ENCODE measurements at places on chromosomes 13 and 19.

DNA sequence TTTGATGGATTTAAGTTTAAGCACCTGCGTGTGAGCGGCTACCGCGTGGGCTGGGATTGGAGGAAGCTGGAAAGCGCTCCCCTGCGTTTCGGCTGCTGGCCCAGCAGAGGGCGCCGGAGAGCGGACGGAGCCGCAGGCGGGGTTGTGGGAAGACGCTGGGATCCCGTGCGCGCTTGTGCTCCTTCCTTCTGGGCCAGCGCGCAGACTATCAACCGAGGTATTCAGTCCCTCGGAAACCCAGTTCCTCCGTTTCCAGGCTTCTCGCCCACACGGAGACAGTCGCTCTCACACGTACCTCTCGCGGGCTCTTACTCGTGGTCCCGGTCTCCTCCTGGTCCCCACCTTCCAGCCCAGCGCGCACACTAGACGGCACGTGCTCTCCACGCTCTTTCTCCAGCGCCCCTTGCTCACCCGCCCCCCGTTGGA lies 28.8 kb downstream of the EPN1 start:
- DNase-seq: no peak

- no peak for DNase-seq
Measured at GRCh38 chr19:51702103-51702824, 9.1 kb downstream of the SPACA6 start.

DNA sequence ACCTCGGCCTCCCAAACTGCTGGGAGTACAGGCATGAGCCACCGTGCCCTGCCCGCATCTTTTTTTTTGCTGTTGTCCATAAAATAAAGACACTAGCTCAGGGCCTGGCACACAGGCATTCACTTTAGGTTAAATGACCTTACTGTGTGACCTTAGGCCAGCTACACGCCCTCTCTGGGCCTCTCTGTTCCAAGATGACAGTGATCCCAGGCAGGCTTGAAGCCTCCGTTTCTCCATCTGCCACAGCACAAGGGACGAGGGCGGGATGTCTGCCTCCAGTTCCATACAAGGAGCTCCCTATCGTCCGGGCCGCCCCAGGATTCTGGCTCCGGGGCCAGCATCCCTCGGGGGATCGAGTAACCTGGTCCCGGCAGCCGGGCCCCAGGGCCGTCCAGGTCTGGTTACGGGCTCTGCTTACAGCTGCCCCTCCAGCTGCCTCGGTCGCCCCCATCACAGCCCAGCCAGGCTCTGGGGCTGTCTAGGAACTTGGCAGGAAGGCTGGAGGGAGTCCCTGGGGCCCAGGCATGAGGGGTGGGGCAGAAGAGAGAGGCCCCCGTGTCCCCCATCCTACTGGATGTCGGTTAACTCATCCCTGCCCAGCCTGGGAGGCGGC lies 11.9 kb upstream of the SEMA6B start:
- no peak for DNase-seq

- DNase-seq: peak; percentile 39
Measured at GRCh38 chr19:32387701-32388392, 17.7 kb upstream of the DPY19L3 start.

GRCh38 chr19:43353606-43354304 lies at the start of gene CD177:
CD177 (plus strand) TSS chr19:43353686; CDS start chr19:43353715, 29 bp downstream.
- no peak for DNase-seq

DNA sequence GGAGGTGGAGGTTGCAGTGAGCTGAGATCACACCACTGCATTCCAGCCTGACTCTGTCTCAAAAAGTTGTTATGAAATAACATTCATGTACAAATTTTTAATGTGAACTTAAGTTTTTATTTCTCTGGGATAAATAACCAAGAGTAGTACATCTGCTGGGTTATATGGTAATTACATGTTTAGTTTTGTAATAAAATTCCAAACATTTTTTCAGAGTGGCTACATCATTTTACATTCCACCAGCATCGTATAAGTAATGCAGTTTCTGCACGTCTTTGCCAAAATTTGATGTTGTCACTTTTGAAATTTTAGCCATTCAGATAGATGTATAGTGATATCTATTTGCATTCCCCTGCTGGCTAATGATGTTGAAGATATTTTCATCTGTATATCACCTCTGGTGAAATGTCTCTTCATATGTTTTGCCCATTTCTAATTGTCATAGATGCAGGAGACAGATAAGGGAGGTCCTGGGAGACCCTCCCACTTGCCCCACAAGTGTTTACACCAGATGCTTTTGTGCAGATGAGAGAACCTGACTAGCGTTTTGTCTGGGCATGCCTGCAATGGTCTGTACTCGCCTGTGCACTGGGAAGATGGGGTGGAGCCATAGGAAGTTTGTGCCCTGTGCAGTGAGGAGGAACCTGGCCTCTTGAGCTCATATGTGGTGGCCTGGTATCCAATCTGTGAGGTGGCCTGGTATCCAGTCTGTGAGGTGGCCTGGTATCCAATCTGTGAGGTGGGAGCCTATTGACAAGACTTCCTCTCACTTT lies 12.7 kb upstream of the KBTBD6 start:
- peak; percentile 42 for DNase-seq

GRCh38 chr19:50519006-50519575 lies 5.4 kb upstream of the ASPDH start:
- DNase-seq: no peak

- no peak for DNase-seq
Measured at GRCh38 chr13:75481176-75482069, 546 bp downstream of the TBC1D4 start.

DNA sequence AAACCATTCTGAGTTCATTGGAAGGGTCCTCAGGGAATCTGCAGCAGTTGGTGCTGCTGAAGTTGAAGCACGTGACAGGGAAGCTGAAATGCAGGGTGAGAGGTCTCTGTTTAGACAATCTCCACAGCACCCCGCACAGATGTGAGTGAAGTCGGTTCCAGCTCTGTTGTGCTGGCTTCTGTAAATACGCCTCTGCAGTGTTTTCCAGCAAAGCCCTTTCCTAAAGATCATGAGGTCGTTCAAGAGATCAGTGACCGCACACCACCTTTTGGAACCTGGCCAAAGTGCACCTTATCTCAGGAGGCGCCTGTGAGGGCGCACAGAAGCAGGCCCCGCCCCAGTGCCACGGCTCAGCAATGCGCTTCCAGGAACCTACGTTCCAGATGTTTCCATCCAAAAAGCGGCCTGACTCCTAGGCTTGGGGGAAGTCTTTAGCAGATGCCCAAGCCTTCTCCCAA lies 10.8 kb downstream of the CUL4A start:
- DNase-seq: no peak

DNA sequence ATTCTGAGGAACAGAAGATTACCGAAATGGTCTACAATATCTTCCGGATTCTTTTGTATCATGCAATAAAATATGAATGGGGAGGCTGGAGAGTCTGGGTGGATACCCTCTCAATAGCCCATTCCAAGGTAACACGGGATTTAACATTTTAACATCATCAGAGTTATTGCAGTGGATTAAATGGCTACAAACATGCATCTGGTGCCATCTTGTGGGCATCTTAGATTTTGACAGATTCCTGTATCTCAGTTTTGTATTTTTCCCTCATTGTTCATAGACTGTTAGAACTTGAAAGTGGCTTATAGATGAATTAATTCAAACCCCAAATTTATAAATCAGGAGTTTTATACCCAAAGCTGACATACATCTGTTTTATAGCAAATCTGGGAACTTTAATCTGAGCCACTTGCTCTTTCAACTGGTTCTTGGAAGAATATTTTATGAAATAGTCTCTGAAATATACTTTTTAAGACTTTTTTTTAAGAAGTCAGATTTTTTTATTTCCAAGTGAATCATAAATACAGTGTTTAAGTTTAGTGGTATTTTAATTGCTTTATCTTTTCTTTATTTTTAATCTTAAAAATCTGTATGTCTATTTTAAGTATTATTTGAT lies 215.2 kb downstream of the NBEA start:
- DNase-seq: no peak

- no peak for DNase-seq
Measured at GRCh38 chr19:10667867-10668266, 13.7 kb downstream of the ILF3 start.

DNA sequence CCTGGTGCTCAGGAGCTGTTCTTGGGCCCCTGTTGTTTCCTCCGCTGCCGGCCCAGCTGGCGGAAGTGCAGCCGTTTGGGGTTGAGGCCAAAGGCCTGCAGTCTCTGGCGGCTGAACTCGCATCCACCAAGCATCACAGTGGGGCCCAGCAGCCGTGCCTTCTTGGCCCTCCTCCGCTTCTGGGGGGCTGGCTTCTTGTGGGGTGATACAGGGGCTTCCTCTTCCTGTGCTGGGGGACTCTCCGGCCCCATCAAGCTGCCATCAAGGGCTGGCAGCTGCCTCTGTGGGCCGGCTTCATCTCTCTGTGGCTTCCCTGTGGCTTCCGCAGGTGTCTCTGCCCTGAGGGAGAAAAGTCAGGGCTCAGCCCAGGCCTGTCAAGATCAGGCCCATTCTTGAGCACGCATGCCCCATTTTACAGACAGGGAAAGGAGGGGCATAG lies 10.3 kb downstream of the ATG4D start:
- DNase-seq: no peak

DNA sequence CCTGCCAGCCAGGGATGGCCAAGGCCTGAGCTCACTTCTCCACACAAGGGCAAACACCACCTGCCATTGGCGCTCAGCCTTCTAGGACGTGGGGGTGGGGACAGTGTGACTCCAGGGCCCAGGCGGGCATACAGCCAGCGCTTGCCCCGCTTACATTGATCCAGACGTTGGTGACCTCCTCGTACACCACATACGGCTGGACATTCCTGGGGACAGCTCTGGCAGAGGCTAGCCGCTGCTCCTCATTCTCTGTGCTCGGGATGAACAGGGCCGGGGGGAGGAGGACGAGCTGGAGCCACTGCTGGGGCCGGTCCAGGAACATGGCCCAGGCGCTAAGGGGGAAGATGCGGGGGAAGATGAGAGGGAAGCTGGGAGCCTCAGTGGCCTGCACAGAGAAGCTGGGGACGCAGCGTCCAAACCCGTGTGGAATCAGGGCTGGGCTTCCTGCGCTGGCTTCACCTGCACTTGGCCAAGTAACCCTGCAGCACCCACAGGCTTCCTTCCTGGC lies 25.1 kb upstream of the MYDGF start:
- DNase-seq: no peak

GRCh38 chr13:109384491-109385241 lies 401.7 kb downstream of the IRS2 start:
- no peak for DNase-seq

- no peak for DNase-seq
Measured at GRCh38 chr19:33285441-33285927, 16.9 kb downstream of the CEBPA start.

DNA sequence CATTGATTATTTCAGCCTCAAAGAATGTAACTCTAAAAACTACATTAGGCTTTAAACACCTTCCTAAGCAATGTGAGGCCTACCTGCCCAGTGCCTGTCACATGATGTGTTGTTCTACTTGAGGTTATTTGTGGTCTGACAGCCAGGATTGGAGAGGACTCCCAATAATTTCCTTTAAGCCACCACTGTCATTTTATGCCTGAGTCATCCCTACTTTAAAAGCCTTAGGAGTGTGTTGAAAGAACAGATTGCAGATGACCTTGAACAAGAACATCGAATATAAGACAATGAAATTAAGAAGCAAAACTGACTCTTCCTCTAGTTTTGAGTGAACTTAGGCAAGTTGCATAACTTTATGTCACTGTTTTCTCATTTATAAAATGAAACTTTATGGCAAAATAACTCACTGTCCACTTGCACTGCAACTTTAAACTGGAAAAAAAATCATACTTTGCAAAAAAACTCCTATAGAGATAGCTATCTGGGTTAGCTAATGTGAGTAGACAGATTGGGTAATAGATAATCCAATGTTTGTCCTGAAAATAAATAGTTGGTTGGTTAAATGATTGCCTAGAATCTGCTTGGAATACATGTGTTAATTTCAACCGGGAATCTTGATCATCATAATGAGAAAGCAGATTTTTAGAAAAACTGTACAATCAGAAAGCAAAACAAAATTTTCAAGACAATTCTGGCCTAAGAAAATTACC lies 361.2 kb downstream of the SUCLA2 start:
- no peak for DNase-seq

- DNase-seq: no peak
Measured at GRCh38 chr13:109123971-109124370, 494.6 kb downstream of the MYO16 start.

DNA sequence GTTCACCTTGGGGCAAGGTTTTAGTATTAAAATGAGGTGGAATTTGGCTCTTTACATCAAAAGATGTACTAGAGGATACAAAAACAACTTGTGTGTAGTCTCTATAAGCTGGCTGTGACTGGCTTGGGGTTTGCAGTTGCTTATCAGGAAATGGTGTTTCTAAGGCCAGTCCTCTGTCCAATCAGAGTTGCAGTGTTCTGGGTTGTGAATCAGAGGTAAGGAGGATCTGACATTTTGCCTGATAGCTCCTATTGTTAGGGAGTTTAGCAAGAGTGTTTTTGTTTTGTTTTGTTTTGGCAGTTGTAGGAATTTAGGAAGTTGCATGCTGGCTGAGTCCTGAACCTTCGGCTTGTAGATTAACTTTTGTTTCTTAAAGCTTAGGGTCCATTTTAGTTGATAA lies 20.1 kb upstream of the ESD start:
- no peak for DNase-seq

GRCh38 chr13:80955501-80955900 lies 614.6 kb upstream of the SPRY2 start:
- DNase-seq: no peak

DNA sequence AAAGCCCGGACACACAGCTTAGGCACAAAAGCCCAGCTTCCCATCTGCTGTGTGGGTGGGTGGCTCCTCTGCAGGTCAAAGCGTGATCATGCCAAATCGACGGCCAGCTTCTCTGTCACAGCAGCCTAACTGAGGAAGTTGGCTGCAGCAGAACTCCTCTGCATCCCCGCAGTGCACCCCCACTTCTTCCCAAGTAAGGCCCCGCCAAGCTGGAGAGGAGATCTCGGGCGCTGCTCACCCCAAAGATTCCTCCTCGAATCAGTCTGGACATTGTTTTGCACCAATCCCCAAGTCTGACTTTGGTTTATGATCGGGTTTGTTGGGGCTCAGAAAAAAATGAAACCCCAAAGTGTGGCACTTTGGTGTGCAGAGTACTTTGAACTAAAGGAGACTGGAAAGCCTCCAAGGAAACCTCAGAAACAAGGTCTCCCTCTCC lies 19.7 kb upstream of the CPB2 start:
- DNase-seq: no peak

GRCh38 chr19:45179072-45179891 lies 698 bp downstream of the BLOC1S3 start:
- no peak for DNase-seq

DNA sequence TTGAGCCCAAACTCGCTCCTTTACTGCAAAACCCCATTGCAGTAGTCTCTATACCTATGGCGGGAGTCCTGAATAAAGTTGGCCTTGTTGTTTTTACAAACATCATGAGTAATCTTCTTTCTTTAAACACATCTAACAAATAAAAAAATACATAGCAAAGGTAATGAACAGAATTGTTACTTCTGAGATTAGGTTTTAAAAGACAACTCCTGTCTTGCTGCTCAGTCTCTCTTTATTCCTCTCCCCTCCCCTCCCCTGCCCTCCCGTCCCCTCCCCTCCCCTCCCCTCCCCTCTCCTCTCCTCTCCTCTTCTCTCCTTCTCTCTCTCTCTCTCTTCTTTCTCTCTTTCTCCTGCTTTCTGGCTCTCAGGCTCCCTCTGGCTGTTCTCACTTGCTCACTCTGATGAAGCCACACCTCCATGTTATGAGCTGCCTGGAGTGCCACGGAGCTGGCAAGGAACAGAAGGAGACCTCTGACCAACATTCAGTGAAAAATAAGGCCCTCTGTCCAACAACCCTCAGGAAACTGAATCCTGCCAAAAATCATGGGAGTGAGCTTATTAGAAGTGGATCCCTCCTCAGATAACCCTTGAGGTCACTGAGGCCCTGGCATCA lies 300.7 kb upstream of the MIR17HG start:
- no peak for DNase-seq

- no peak for DNase-seq
Measured at GRCh38 chr13:50805805-50806204, 37.7 kb downstream of the DLEU7 start.

GRCh38 chr19:8680676-8681344 lies 17.8 kb downstream of the ACTL9 start:
- no peak for DNase-seq

Data from HS-5 (cell line).